ENCODE measurements at places on chromosomes 12 and 14.

DNA sequence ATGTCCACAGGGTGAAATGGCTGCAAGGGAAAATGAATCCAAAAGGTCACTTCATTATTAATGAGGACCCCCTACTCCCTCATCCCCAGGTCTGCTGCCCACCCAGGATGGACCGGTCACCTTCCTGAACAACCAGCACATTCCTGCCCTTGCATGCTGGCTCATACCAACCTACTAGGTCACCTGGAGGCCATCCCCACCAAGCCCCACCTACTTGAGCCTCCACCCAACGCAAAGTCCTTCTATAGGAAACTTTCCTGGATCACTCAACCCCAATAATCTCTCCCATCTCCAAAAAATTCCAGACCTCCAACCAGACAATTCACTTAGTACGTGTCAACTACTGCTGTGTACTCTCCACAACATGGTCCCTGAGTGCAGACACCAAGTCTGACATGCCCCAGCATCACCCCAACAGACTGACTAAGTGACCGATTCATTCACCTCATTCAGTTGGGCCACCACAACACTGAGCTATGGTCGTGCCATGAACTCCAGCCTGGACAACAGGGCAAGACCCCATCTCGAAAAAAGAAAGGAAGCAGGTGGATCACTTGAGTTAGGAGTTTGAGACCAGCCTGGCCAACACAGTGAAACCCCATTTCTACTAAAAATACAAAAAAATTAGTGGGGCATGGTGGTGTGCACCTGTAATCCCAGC is 18.1 kb downstream of the CLMN start:
- no peak for DNase-seq

DNA sequence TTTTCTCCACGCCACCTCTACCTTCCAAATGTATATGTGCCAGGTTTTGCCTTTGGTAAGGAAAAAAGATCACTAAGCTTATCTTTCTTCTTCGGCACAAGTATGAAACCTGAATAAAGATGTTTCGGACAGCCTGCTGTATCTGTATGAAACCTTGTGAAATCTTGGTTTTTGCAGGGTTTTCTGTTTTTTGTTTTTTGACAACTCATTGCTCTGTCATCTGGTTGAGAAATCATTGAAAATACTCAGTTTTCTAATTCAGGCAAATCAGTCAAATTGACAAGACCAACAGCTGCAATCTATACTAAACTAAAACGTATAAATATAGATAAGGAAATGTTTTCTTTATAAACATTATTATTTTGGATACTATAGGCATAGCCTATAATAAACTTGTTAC is 63.1 kb upstream of the FGD4 start:
- DNase-seq, result no peak

- DNase-seq, result no peak
Measured at GRCh38 chr12:14193639-14194038, 171.8 kb upstream of the ATF7IP start.

DNA sequence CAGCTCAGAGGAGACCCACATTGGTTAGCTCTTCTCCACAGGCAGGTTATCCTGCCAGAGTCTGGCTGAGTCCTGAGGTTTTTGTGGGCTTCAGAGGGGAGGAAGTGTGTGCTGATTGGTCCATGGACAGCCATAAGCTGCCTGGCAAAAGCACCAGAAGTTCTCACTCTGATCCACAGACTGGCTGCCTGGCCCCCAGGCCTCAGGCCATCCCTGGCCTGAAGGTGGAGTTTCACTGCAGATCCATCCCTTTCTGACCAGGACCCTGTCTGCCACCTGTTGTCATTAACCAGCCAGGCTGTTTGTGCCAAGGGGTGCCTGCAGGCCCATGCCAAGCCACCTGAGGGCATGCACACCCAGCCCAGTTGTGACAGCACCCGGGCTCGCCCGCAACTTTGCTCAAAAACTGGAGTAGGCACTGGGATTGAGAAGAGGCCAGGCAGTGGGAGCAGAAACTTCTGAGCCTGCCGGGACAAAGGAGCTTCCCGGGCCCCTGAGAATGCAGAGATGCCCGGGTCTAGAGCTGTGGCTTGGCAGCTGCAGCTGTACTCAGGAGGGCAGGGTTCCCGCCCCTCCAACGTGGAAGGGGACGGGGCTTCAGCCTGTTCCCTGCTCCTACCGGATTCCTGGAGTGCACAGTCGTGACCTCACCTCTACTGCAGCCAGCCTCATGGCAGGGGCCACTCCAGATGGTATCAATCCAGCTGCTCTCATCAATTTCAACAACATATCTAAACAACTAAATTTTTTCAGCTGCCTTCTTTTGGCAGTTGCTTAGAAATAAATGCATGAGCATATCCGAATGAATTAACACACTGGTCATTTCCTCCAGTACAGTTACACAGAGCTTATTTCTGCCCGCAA is 1277.3 kb downstream of the SLC16A7 start:
- no peak for DNase-seq

- DNase-seq, result no peak
Measured at GRCh38 chr14:78790271-78790670, 620.1 kb downstream of the NRXN3 start.

DNA sequence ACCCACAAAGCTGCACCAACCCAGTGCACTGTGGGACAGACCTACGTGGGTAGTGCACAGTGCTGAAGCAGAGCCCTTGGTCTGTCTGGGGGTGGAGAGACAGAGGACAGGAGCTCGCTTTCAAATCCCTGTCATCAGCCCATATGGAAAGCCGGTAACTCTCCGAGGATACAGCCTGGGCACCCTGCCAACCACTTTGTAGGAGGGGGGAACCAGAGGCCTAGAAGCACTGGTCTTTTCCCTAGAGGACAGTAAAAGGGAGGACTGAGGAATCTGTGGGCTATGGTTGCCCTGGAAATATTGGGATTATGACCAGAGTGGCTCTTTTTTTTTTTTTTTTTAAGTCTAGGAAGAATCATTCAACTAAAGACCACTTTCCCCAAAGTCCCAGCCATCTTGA is 74.3 kb downstream of the MAP3K9 start:
- no peak for DNase-seq

- no peak for DNase-seq
Measured at GRCh38 chr12:111034886-111035577, 114.7 kb upstream of the MYL2 start.

DNA sequence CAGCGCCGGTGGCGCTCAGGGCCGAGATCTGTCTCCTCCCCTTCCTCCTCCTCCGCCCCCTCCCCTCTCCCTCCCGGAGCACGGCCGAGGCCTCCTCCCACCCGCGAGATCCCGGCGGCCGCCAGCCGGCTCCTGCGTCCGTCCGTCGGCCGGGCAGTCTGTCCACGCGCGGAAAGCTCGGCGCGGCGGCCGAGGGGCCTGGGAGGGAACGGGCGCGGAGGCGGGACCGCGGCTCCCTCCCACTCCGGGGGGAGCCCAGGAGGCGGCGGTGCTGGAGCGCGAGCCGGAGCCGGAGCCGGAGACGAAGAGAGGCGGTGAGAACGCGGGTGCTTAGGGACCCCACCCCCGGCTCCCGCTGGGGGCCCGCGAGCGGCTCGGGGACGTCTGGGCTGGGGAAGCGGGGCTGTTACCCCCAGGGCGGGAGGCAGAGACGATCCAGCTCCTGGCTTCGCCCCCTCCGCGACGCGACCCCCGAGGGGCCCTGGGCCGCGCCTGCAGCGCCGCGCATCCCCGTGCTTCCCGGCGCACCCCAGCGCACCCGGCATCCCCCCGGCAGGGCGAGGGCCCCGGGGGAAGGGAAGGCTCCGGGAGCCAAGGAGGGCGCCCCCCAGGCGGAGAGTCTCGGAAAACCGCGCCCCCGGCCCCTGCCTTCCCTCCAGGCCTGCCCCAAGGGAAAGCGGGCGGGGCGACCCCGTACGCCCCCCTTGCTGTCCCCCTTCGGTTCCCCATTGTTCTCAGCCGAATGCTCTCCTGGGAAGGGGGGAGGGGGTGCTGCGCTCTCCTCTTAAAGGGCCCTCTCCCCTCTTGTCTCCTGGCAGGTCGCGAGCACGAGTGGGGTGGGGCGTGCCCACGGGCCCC is at the start of gene DTX1:
DTX1 (plus strand) TSS at position 100 of the 858 bp plus-strand sequence. CDS start 1,463 bp downstream, outside the sequence.
- peak; percentile 51 for DNase-seq

DNA sequence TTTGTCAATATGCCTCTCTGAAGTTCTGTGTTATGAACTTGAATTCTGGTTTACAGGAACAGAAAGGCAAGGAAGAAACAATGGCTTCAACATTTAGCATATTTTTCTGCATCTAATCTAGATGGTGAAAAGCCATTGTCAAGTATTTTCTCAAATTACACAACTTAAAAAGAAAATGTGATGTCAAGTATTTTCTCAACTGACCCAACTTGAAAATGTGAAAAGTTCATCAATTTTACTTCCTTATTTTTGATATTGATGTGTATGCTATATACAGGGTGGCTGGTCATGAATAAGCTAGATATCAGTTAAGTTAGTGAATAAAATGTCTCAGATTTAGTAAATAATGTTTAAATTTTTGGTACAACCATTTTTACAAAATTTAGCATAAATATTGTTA is 196.7 kb downstream of the ALX1 start:
- no peak for DNase-seq

DNA sequence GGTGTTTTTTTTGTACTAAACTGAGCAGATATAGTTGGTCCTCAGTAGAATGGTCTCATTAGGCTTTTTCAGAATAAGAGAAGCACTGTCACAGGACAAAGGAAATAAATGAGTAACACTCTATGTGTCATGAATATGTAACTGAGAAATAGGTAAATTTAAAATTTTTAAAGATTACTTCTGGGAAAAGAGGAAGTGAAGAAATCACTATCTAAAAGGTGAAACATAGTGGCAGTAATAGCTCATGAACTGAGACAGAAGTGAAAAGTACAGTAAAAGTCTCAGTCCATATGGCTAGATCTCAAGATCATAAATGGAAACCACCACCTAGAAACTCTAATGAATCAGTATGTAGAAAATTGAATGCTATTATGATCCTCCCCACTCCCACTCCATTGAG is 89.3 kb upstream of the TTC7B start:
- no peak for DNase-seq

GRCh38 chr14:99667821-99668220 is 16.3 kb upstream of the CYP46A1 start:
- no peak for DNase-seq

DNA sequence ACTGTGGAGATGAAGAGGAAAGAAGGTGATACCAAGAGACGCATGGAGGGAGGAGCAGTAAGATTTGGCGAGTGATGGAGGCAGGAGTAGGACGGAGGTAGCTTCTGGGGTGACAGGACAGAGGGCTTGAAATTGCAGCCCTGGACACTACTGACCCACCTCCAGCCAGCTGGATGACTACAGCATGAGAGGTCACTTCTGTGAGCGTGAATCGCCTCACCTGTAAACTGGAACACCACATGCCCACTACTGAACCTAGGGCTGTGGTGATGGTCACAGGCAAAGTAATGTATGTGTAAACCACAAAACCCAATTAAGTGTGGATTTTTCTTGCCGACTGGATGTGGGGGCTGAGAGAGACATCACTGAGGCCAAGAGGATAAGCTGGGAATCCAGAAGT is 6.6 kb upstream of the KRT4 start:
- DNase-seq, result no peak

DNA sequence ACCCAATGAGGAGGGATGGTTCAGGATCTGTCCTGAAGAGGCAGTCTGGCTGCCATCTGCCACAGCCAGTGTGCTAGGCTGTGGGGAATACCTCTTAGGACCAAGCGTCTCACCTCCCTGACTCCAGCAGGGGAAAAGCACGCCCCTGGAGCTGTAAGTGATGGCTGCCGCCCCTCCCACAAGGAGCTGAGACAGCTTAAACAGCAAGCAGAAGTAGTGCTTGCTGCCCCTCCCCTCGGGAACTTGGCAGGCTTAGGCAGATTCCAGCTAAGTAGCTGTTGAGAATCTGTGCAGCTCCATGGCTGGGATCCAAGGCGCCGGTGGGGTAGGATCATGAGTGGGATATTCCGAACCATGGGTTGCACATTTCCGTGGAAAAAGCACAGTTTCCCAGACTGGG is 360.4 kb upstream of the MDGA2 start:
- no peak for DNase-seq

GRCh38 chr14:104965561-104966231 is 12.5 kb downstream of the AHNAK2 start:
- no peak for DNase-seq

DNA sequence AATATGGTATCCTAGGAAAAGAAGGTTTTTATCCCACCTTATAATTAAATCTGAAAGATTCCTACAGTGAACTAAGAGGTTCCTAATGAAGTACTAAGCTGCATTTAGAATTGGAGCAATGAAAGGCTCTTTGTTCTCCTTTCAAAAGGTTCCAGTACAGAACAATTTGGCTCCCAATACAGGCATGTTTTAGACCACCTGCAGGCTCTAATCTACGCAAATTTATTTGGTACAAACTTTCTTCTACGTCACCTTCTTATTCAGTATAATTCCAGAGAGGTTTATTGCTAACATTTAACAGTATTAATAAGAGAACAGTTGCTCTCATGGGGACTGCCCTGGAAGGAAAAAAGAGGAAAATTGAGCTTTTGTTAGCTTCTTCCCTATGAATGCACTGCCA is 37.6 kb upstream of the SLCO1C1 start:
- DNase-seq, result no peak

DNA sequence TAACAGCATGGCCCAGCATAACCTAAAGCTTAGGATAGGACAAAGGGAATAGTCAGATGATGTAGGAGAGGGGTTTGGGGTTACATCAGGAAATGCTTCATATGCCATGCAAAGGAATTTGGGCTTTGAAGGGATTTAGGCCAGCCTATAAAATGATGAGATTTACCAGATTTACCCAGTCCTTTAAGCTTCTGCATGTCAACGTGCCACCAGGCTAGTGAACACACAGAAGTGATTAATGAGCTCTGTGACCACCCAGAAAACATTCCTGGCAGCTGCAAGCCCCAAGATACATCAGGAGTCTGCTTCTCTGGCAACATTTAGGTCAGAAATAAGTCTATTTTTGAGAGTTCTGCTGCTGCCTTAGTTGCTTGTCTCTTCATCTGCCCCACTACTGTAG is 118.3 kb downstream of the LRIG3 start:
- no peak for DNase-seq

- no peak for DNase-seq
Measured at GRCh38 chr14:69149461-69150244, 3.3 kb downstream of the DCAF5 start.

GRCh38 chr12:14852880-14853279 is 9.6 kb upstream of the ART4 start:
- no peak for DNase-seq

DNA sequence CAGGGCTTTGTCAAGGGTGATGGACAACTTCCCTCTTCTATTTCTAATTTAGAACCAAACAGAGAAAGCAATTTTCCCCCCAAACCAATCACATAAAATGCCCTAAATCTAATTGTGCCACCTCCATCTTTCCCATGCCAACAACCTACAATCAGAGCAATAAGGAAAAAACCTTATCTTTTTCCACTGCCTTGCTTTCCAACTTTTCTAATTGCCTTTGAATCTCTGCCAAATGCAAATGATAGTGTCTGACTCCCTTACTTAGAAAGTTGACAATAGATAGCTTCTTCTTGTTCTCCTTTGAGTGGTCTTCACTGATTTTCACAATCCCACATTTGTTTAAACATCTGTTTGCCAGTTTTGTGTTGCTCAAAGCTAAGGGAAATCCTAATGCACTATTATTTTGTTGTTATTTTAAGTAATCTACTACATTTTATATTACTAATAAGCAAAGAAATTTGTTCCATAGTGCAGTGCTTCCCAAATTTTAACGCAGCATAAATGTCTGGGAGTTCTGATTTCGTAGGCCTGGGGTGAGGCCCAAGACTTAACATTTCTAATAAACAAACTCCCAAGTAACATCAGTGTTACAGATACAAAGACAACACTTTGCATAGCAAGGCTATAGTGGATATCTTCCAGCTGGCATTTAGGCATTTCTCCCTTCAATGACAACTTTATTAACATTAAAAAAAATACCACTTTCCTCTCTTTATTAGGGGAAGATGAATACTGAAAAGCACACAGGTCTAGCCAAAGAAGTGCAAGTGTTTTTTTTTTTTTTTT is 696.3 kb upstream of the USP15 start:
- DNase-seq, result no peak

GRCh38 chr12:110533607-110534006 is 31.5 kb downstream of the RAD9B start:
- DNase-seq, result no peak
